ENCODE measurements at places on chromosomes 7 and 10.

DNA sequence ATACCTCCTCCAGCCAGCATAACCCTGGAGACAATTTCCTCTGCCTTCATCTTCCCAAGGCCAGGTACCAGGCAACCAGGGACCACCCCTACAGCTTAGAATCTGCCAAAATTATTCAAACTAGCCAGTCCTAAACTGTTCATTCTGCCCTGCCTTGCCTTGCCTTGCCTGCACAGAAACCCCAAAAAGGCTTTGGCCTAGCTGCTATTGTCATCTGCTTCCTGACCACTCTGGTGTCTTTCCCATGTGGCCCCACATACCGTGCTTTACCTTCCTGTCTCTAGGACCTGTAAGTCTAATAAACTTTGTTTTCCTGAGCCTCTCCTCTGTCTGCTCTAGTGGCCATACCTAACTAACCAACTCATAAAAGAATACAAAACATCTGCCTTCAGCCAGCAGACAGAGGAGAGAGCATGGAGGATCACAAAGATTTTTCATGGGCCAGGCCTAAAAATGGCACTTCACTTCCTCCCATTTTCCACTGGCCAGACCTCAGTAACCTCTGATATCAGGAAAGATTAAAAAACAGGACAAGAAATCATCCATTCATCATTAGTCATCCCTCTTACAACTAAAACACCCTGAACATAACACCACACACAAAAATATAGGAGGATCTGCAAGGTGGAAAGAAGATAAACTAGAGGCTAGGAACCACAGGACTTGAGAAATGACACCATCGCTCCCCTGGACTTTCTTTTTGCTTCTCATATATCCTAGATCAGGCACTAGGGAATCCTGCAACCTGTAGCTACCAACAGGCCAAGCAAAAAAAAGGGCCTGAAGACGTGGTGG, 51.5 kb downstream of the IMMP2L start:
- no peak for DNase-seq

DNA sequence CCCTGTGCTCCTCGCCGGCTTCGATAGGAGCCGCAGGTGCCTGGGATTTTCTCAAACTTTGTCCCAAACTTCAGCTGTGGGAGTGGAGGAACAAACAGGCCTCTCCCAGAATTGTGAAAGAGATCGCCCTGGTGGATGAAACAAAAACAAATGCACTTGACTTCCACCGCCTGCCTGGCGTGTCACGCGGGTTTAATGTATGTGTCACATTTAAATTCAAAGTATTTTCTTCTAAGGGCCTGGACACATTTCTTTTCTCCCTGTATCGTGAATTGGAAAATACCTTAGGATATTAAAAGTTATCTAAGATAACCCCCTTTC, 694 bp upstream of the WASL start:
- no peak for DNase-seq

GRCh38 chr10:76555067-76555670, 1082.4 kb downstream of the KCNMA1 start:
- DNase-seq: no peak

DNA sequence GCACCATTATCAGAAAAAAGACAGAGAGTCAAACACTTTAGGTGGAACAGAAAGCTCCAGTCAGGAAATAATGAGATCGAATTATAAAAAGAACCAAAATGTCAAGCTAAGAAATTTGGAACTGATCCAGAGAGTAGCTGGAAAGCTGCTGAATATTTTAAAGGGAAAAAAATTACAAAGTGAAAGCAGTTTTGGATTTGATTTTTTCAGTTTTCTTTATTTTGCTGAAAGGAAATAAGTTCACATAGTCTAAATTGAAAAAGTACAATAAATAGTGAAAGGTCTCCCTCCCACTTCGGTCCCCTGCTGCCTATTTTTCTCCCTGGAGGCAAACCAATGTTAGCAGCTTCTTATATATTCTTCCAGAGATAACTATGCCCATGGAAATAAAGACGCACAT, 11.3 kb upstream of the TOMM7 start:
- no peak for DNase-seq

DNA sequence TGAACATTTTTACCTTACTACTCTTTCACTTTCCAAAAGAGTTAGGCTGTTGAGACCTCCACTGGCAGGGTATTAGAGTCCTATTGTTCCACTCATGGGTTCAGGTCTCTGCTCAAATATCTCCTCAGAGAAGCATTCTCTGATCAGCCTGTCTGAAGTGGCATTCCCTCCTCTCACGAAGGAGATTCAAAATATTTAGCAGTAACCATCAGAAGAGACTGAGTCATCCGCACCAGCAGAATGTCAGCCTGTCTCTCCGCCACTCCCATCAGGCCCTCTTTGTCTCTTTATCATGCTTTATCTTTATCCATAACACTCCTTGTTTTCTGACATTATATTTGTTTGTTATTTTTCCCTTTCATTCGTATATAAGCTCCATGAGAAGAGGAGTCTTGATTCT, 79.1 kb downstream of the AASS start:
- no peak for DNase-seq

DNA sequence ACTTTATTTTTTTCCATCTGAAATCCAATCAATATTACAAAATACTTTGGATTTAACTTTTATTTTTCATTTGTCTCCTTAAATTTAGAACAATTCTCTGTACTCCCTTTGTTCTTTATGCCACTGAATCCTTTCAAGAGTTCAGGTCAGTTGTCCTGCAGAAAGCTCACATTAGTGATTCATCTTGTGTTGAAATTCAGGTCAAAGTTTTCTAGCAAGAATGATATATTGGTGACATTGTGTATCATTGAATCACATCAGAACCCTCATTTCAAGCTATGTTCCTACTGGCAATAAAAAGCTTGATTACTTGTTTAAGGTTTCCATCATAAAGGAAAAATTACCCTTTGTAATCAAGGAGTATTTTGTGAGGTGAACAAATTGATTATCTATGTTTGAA, 378.8 kb upstream of the STEAP1 start:
- no peak for DNase-seq

DNA sequence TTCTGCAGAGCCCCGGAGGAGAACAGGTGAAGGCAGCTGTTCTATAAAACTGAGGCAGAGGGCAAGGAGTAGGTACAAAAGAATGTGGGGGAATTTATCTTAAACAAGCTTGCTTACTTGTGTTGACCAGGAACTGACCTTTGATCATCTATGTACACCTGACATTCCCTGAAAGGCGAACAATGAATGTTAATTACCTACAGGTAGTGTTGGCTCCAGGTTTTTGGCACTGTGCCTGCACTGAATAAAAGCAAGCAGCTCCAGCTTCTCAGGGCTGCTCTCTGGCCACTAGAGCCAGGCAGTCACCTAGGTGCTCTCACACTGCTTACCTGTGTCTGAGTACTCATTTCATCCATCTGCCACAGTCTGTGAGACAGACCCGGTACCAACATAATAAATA, 87.0 kb downstream of the RAPGEF5 start:
- no peak for DNase-seq

GRCh38 chr7:159317294-159317693, 172.6 kb upstream of the VIPR2 start:
- no peak for DNase-seq

GRCh38 chr7:68789597-68789996, 808.7 kb upstream of the AUTS2 start:
- no peak for DNase-seq

DNA sequence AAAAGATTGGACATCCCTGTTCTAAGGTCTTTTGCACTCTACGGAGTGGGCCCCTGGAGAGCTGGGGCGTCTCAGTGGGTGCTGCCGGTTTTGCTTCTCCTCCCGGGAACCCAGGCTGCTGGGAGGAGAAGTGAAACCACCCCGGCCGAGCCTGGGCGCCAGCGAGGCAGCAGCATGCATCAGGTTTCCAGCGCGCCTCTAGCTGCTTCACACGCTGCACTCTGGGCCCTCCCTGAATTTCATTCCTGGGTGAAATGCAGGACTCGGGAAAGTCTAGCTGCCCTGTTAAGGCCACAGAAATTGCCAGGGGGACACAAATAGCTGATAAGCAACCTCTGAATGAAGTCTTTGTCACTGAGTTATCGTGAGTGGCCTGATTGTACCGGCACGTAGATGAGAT, 127.4 kb downstream of the TRRAP start:
- no peak for DNase-seq

GRCh38 chr7:6273380-6273837, 985 bp upstream of the CYTH3 start:
- no peak for DNase-seq

DNA sequence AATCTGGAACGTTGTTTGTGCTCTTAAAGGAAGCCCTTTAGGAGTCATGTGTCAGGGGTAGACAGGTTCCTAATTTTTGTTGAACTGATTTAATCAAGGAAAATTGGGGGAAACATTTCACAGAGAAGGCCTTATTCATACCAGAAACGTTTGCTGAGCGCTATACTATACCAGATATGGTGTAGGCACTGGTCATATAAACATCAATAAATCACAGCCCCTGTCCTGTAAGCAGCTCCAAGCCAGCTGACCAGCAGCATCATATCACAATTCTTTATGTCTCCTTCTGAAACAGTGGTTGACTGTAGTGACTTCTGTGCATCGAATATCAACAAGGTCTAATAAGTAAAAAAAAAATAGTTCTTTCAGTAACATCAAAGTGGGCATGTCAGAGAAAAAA, 1.1 kb downstream of the TMEM178B start:
- no peak for DNase-seq

DNA sequence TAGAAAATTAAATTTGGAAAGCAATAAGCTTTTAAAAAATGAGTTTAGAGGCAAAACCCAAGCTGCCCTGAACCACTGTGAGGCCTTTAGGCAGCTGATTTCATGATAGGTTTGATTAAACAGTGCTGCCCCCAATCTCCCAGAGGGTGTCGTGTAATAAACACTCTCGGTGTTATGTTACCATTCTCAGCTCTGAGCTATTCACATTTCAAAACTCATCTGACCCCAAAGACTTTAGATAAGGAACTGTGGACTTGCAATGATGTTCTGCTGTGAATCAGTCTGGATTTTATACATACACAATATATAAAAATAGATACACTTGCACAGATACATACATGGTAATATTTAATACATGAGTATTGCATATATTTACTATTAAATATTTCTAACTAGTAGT, 120.4 kb downstream of the MALRD1 start:
- DNase-seq: no peak

- no peak for DNase-seq
Observed at GRCh38 chr10:86066696-86067095, 299.9 kb downstream of the GRID1 start.

GRCh38 chr10:90859321-90859751, 1.5 kb upstream of the HTR7 start:
- DNase-seq: peak; percentile 20

GRCh38 chr7:110522761-110523200, 568.1 kb upstream of the LRRN3 start:
- no peak for DNase-seq

GRCh38 chr7:117587931-117588330, 108.1 kb downstream of the CFTR start:
- no peak for DNase-seq

DNA sequence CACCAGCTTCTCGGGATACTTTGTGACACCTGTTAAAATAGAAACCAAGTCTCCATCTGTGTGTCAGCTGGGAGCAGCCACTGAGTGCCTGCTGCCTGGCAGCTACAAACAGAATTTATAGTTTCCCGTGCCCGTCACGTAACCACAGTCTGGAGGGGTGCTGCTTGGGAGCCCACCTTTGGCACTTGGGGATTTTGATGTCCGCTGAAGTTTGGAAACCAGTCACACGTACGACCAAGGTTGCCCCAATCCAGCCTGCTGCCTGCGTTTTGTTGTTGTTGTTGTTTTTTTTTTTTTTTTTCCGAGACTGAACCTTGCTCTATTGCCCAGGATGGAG, 1.6 kb downstream of the TRRAP start:
- DNase-seq: no peak

DNA sequence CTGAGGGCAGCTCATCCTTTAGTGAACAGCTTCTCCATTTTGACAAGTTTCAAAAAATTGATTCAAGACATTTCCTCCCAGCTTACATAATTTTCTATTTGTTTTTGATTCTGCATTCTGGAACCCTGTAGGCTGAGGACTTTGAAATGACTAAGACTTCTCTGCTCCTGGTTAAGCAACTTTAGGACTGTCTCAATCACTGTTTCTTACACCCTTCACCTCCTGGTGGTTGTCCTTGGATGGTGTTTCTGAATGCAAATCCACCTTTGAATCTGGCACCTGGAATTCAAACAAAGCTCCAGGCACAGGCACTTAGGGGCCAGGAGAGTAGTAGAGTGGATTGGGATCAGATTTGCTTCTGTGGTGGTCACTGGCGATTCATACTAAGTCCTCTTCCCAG, 595.5 kb downstream of the LRMDA start:
- no peak for DNase-seq

DNA sequence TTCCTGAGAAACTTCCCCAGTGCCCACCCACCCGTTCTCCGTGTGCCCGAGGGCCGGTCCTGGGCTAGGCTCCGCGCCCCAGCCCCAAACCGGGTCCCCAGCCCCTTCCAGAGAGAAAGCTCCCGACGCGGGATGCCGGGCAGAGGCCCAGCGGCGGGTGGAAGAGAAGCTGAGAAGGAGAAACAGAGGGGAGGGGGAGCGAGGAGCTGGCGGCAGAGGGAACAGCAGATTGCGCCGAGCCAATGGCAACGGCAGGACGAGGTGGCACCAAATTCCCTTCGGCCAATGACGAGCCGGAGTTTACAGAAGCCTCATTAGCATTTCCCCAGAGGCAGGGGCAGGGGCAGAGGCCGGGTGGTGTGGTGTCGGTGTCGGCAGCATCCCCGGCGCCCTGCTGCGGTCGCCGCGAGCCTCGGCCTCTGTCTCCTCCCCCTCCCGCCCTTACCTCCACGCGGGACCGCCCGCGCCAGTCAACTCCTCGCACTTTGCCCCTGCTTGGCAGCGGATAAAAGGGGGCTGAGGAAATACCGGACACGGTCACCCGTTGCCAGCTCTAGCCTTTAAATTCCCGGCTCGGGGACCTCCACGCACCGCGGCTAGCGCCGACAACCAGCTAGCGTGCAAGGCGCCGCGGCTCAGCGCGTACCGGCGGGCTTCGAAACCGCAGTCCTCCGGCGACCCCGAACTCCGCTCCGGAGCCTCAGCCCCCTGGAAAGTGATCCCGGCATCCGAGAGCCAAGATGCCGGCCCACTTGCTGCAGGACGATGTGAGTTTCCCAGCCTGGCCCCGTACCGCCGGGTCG, at the start of gene SCD:
Gene SCD, plus strand, starts transcription at position 469 of the 803 bp plus-strand sequence. Its CDS starts 272 bp downstream, at position 741.
- peak; percentile 97 for DNase-seq

GRCh38 chr10:6018422-6018821, 41.1 kb upstream of the IL15RA start:
- no peak for DNase-seq

DNA sequence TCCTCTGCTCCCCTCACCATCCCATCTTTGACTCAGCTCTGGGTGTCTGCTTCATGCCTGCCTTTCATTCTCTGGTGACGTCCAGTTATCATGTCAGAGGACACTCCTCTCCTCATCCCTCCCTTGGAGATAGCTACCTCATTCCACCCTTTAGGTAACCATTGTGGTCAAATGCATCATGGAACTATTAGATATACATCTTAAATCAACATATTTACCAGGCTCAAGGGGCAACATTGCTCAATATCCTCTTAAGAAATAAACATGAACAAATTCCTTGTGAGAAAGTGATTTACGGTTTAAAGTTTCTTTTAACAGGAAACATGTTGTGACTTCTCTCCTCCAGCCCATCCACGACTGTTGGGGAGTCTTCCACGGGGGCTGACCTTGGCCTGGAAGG, 511.6 kb upstream of the IGFBP3 start:
- DNase-seq: no peak
